ENCODE measurements at places on chromosomes 16 and 17. TPM values are rescaled to one million over a fixed set of nuclear protein-coding genes. Genes with fewer than 3 reads are reported as not detected.

The CES3 gene
- total RNA-seq, result 5.3 TPM

The RAC3 gene
- total RNA-seq, result 40.7 TPM

The ZG16 gene
- total RNA-seq, result not detected

The SLC52A1 gene
- 1.7 TPM for total RNA-seq

The CENPV gene
- total RNA-seq, result 18.8 TPM

The KRT24 gene
- total RNA-seq, result 0.21 TPM

The SEPTIN12 gene
- total RNA-seq, result not detected

The SLC5A11 gene
- total RNA-seq, result not detected

The CTRB2 gene
- not detected for total RNA-seq

The GDPD3 gene
- total RNA-seq, result 5.1 TPM

The RCVRN gene
- total RNA-seq, result not detected

The WFIKKN1 gene
- 0.21 TPM for total RNA-seq

The HSD11B2 gene
- 1.9 TPM for total RNA-seq

The FBXW10 gene
- total RNA-seq, result 0.21 TPM

The OR3A2 gene
- not detected for total RNA-seq

The COL1A1 gene
- total RNA-seq, result 3.2 TPM

The KCNJ12 gene
- total RNA-seq, result 1.4 TPM

The LYRM9 gene
- total RNA-seq, result 3.2 TPM

Data from tracheal epithelial cell (primary cell).